ENCODE measurements at places on chromosomes 4 and X.

DNA sequence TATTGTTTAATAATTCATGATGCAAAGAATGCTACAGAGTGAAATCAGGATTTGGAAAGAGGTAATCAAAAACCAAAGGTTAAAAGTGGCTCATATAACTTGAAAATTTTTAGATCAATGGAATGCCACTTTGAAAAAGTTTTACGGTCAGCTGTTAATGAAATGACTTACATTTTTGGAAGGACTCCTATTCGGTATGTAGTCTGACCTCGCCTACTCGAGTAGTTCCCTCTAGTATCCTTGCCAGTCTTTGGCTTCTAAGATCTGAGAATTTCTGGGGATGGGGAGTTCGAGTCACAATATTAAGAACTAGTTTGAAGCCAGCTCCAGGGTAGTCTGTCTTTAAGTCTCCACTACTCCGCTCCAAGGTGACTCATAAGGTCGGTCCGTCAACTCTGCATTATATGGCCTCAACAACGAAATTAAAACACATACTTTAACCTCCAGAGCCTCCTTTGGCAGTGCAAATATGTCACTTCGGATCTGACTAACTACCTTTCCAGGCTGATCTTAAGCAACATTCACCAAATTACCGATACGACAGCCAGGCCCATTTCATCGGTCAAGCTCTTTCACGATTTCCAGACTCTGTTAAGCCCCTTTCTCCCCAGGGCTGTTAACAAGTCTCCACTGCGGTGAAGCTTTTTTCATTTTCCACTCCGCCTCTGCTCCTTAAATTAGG lies 733 bp upstream of the NAA15 start:
- DNase-seq: no peak

GRCh38 chrX:11374570-11374969 lies 81.4 kb downstream of the AMELX start:
- DNase-seq: no peak

GRCh38 chr4:71338846-71339593 lies at the start of gene SLC4A4:
TSS of gene SLC4A4 (plus strand) at chr4:71339020.
- no peak for DNase-seq

GRCh38 chrX:96004386-96004785 lies 680.3 kb upstream of the DIAPH2 start:
- no peak for DNase-seq

DNA sequence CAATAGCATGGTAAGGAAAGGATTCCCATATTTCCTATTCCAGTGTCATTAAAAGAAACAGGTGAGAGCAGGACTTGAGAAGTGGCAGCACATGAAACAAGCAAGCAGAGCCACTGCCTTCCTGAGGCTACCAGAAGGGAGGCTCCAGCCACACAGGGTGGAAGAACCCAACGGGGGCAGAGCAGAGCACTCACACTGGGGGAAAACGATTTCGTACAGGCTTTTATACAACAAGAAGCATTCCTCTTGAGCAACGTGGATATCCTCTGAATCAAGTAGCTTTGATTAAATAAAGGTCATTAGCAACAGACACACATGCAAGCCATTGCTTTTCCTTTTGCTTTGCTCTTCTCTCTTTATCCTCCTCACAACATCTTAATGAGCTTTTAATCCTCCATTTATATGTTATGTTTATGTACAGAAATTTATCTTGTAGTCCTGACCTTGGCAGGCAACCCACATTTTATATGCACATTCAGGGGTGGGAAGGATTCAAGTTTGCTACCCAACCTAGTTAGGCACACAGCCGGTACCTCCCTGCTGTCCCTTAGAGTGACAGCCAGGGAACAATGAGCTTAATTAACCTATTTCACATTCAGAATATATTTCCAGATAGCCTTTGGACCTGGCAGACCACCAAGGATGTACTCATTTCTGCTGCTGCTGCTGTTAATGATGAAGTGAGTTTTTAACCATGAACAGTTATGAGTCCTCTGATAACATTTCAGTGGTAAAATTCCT lies 202.1 kb downstream of the ARHGAP24 start:
- no peak for DNase-seq

DNA sequence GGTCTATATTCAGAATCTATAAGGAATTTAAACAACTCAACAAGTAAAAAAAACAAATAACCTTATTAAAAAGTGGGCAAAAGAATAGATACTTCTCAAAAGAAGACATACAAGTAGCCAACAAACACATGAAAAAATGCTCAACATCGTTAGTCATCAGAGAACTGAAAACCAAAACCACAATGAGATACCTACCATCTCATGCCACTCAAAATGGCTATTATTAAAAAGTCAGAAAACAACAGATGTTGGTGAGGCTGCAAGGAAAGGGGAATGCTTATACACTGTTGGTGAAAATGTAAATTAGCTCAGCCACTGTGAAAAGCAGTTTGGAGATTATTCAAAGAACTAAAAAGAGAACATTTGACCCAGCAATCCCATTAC lies 201.6 kb downstream of the QDPR start:
- DNase-seq: no peak

GRCh38 chr4:102500352-102500695 lies 835 bp upstream of the NFKB1 start:
- DNase-seq: no peak

DNA sequence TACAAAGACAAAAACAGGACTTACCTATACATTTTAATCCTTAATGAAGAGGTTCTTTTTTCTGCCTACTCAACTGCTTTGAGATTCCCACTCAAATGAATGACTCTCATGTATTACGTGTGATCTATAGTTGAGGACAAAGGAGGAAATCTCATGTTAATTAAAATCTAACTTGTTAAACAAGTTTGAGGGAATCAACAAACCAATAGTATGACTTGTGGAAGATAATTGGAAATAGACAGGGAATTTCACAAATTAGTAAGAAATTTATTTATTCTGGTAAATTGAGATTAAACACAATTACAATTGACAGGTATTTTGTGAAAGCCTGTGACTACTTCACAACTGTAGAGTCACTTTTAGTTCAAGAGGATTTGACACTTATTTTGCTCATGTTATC lies at the start of gene TMPRSS11D:
Gene TMPRSS11D, minus strand, starts transcription at position 101 of the 400 bp plus-strand sequence. Its CDS starts 69 bp downstream, at position 32.
- no peak for DNase-seq

- no peak for DNase-seq
Observed at GRCh38 chr4:113209153-113209552, 159.7 kb downstream of the ANK2 start.

DNA sequence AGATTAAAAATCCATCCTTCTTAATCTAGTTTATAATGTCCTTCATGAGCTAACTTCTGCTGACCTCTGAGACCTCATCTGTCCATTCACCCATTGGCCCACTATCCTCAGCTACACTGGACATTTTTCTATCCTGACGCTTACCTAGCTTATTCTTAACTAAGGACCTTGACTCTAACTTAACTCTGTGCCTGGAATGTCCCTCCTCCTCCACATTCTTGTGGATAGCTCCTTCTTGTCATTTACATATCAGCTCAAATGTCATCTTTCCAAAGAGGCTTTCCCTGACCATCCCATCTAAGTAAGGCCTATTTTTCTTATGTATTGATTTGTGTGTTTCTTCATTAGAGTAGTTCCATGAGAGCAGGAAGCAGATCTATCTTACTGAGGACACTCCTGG lies 54.7 kb downstream of the ATXN3L start:
- no peak for DNase-seq

- peak; percentile 35 for DNase-seq
Observed at GRCh38 chrX:13283950-13284546, 35.8 kb downstream of the ATXN3L start.
